Stimulated activated CD4-positive, alpha-beta T cell treated with anti-CD3 and anti-CD28 coated beads, TNF-alpha, amount 100 ng/mL, for 48 hours (primary cell): ENCODE measurements at places on chromosomes 7 and 10.

DNA sequence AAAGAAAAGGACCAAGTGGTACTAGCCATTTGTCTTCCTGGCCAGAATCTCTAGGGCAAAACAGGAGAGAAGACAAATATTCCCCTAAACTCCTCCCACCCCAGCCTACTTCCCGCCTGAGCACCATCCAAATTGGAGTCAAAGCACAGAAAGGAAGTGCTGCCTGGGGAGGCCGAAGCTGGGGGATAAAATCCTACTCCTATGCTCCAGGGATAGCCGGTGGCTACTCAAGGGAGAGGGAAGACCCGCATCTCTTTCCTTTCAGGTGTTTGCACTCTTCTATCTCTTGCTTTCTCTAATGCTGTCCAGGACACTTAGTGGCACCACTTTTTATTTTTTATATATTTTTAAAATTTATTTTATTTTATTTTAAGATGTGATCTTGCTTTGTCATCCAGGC, 7.1 kb upstream of the DUSP5 start:
- DNase-seq: no peak

DNA sequence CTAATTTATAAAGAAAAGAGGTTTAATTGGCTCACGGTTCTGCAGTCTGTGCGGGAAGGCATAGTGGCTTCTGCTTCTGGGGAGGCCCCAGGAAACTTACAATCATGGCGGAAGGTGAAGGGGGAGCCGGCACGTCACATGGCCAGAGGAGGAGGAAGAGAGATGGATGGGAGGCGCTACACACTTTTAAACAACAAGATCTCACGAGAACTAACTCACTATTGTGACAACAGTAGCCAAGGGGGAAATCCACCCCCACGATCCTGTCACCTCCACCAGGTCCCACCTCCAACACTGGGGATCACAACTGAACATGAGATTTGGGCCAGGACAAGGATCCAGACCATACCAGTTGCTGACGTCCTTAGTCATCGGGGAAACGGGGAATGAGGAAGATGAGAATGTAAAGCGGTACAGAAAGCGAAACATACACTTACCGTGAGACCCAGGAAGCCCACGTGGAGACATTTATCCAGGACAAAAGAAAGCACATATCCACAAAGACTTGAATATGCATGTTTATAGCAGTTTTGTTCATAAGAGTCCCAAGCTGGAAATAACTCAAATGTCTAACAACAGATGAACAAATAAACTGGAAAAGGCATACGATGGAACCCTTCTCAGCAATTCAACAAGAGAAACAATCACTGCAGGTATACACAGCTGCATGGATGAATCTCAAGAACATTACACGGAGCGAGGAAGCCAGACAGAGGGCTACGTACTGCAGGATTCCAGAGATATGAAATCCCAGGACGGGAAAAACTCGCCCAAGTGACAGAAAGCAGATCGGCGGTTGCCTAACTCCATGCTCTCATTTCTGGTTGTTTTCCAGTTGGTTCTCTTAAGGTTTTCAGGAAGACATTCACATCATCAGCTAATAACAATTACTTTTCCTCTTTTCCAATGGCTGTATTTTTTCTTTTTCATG, 26.2 kb upstream of the INPP5A start:
- DNase-seq: no peak

- no peak for DNase-seq
Measured at GRCh38 chr10:95247200-95247880, 43.5 kb downstream of the PDLIM1 start.

- DNase-seq: no peak
Measured at GRCh38 chr7:157248659-157249058, 88.1 kb upstream of the DNAJB6 start.

DNA sequence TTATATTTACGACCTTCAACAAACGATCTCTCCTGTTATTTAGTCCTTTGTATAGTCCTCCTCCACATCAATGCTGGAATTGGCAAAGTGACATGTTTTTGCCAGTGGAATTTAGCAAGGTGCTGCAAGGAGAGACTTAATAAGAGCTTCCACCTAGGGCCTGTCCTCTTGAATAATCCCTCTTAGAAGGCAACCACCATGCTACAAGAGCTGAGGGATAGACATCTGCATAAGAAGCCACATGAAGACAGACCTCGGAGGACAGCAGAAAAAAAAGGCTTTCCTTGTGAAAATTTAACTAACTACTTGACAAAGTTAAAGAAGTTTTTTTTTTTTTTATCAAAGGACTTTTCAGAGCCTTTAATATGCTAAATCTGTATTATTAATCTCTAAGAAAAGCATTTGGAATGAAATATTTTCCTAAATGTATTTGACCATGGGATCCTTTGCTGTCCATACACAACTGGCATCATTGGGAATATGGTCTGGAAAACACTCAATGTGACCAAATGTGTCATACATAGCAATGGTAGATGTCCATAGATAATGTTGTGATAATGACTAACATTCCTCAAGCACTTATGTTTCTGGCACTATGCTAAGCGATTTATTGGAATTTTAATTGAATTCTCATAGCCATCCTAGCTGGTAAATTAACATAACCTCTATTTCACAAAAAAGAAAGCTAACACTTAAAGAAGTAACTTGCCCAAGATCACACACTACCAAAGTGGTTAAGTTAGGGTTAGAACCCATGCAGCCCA, 13.2 kb downstream of the HYCC1 start:
- DNase-seq: no peak

DNA sequence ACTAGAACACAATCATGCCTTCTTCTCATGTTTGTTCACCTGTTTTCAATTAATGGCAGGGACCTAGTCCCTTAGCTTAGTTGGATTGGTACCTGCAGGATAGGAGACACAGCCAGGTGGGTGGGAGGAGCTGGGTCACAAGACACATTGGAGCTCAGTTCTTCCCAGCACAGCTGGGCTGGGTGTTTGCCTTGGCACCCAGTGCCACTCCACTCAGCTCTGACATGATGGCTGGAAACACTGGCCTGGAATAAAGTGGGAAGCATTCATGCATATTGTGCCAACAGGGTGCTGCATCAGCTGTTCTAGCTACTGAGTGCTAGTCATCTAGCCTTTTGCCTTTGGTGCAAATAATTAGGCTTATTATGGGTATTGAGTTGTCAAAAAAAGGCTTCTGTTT, 226.1 kb downstream of the PTEN start:
- DNase-seq: no peak

- DNase-seq: no peak
Measured at GRCh38 chr7:130740606-130741005, 6.6 kb upstream of the KLF14 start.

GRCh38 chr10:119242186-119242585, 34.8 kb downstream of the GRK5 start:
- DNase-seq: no peak

GRCh38 chr10:43344051-43344450, 27.4 kb upstream of the FXYD4 start:
- DNase-seq: no peak

- DNase-seq: no peak
Measured at GRCh38 chr10:52459097-52459496, 145.0 kb downstream of the DKK1 start.

DNA sequence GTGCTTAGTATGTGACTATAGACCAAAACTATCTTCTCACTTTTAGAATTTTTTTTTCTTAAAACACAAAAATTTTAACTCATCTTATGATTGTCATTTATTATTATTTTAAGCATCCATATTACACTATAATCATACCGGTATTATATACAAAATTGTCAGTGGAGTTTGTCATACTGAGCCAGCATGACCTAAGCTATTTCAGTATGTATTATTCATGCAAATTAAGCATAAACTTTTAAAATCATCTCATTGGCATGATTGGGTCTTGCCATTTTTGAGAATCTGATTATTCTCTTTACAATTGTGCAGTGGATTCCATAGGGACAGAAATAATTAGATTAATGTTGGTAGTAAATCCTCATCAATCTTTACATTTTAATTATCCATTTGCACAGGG, 46.2 kb upstream of the STMP1 start:
- no peak for DNase-seq

- peak; percentile 20 for DNase-seq
Measured at GRCh38 chr7:155962191-155962967, 150.1 kb upstream of the SHH start.

GRCh38 chr10:43808136-43808535, 159.5 kb upstream of the ZNF32 start:
- no peak for DNase-seq
